ENCODE measurements at places on chromosomes 6 and 20.

- no peak for DNase-seq
Measured at GRCh38 chr6:13342414-13343019, 14.2 kb upstream of the TBC1D7 start.

DNA sequence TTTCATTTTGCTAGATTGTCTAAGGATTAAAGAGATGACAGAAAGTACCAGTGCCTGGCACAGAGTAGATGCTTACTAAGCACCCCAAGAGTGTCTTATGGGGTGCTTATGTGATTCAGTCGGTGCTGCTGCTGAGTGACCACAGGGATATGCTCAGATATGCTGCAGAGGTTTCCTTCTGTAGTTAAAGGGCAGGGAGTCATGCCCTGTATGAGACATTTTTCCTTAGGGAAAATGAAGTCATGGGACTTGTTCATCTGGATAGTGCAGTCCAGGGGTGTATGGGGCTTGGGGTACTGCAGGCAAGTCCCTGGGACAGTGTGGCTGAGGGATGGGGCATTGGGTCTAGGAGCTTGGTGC lies 25.1 kb downstream of the TOX2 start:
- DNase-seq = no peak

DNA sequence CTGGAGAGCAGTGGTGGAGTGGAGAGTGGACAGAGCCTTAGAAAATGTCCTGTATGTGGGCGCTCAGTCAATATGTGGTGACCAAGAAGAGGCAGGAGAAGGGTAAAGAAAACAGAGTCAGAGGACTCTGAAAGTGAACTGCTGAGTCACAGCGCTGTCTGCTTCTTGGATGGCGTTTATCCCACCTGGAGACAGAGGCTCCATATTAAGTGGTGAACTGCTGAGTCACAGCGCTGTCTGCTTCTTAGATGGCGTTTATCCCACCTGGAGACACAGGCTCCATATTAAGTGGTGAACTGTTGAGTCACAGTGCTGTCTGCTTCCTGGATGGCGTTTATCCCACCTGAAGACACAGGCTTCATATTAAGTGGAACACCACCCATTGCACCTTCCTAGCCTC lies 119.3 kb upstream of the RALGAPA2 start:
- no peak for DNase-seq

- DNase-seq = no peak
Measured at GRCh38 chr20:34581341-34582184, 23.0 kb downstream of the MAP1LC3A start.

DNA sequence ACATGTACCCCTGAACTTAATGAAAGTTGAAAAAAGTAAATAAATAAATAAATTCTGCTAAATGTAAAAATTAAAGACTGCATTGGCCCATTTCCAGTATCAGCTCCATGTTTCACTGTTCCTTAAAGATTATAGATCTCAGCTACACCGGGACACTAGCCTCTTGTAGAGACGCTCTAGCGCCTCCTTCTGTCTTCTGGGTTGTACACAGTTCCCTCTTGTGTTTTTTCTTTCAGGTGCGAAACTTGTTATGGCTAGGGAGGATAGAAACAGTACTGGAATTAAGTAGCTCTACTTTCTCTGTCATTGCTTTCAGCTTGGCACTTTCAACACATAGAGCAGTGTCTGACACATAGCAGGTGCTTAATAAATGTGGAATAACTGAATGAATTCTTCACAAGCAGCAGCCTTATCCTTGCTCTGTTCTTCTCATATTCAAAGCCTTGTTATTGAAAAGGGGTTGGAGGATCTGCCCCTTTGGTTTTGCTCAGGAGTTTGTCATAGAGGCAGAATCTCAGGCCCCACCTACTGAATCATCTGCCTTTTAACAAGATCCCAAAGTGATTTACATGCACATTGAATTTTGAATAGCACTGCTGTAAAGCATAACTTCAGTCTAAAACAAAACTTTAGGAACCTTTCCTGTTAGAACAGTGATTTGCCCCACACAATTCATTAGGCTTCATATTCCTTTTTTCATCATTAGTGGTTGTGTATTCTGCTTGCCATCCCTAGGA lies 92.3 kb downstream of the FIG4 start:
- no peak for DNase-seq

GRCh38 chr20:15630360-15630759 lies 942.9 kb downstream of the KIF16B start:
- no peak for DNase-seq

DNA sequence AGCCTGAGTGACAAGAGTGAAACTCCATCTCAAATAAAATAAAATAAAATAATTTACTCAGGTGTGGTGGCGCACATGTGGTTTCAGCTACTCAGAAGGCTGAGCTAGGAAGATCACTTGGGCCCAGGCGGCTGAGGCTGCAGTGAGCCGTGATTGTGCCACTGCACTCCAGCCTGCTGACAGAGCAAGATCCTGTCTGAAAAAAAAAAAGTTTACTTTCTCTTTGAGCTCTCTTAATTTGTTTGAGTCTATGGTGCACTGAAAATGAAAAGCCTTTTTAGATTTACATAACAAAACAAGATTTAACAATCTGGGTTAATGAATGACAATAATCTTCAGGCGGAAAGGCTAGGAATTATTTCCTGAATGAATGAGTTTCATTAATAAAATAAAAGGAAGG lies 23.3 kb upstream of the NHSL1 start:
- DNase-seq = no peak

DNA sequence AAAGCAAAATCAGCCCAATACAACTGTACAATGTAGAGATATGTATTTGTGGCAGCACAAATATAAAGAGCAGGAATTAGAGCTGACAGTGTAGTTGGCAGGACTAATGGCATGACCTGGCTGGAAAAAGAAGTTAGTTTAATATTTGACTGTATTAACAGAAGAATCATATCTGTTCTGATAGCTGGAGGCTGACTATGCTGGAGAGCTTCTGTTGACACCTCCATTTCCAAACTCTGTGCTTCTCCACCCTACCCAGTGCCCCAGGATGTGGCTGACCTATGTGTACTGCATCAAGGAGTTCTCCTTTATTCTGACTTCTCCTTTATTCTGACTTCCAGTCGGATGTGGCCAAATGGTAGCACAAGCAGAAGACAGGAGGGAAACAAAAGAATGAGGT lies 299.3 kb downstream of the PKHD1 start:
- DNase-seq = no peak

DNA sequence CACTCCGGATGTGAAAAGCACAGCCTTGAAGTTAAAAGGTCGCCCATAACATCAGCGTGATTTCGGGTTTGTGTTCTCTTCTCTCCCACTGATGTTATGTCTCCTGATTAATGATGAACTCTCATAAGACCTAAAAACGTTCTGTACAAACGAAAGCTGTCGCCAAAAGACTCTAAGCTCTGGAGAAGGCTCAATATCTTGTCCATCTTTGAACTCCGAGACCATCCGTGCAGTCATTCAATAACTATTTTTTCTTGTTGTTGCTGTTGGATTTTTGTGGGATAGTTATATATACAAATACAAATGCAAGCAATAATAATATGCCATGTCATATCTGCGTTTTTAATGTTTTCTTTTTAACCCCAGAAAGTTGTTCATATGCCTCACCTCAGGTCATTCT lies 291.8 kb upstream of the MARCKS start:
- DNase-seq = no peak

DNA sequence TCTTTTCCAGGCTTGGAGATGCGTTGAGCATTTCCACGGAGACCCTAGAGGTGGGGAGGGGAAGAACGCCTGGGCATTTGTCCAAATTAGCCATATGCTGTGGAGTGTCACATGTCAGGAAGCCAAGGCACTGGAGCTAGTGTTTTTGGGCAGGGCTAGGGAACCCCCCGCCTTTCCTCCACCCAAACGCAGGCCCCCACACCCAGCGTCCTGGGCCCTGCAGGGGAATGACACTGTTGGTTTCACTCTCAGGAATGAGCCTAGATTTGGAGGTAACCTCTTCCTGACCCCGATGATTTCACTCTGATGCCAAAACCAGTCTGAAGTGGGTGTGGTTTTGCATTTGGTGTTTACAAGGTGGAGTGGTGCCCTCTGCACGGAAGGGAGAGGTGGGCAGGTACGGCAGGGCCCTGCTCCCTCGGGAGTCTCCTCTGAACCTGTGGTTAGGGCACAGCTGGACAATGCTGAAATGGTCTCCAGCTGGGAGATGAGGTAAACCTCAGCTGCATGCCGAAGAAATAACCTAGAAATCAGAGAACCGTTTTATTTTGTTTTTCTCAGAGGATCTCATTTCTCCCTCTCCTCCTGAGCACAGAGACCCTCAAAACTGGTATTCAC lies 29.5 kb downstream of the MTHFD1L start:
- DNase-seq = no peak

GRCh38 chr20:33812908-33813462 lies 1.8 kb downstream of the CHMP4B start:
- no peak for DNase-seq
